ENCODE measurements at places on chromosomes 2 and 18.
A peak's percentile ranks its signal among the peaks of the same experiment; 100 is the strongest.

GRCh38 chr2:134522496-134523455, 196.0 kb downstream of the TMEM163 start:
- no peak for DNase-seq

GRCh38 chr2:218310853-218311540, 18.7 kb upstream of the TMBIM1 start:
- DNase-seq = no peak

- DNase-seq = no peak
Measured at GRCh38 chr2:71454221-71455010, 1.1 kb downstream of the DYSF start.

DNA sequence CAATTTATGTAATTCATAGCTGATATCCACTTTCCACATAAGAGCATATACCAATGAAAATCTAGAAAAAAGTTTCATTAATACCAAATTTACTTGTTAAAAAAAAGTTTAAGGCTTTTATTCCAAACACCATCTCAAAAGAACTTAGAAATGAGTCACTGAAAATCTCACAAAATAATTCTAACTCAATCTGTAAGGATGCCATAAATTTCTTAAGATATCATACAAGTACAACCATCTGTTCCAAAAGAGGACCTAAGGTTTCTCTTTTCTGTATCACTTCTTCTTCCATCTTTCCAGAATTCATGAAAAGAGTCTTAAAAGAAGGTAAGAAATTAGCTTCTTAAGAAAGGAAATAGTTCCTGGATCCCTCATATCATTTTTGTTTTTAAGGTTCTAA, 60.4 kb downstream of the TRIP12 start:
- no peak for DNase-seq

DNA sequence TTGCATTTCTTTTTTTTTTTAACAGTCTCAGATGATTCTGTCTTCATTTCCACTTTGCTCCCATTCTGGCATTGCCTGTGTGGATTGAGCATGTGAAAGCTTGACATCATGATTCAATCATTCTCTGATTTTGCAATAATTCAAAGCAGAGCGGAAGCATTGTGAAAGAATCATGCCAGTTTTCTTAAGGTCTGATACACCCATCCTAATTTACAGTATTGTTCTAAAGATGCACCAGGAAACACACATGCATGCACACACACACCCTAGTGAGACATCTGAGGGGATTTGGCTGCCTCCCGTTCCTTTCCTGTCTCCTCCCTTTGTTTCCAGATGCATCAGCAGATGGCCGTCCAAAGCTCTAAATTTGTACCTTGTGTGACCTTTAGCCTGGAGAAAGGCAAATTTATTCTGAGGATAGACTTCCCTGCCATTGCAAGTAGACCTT, 97.3 kb downstream of the FMNL2 start:
- DNase-seq = no peak

- no peak for DNase-seq
Measured at GRCh38 chr2:219158025-219158424, 2.6 kb downstream of the NHEJ1 start.

DNA sequence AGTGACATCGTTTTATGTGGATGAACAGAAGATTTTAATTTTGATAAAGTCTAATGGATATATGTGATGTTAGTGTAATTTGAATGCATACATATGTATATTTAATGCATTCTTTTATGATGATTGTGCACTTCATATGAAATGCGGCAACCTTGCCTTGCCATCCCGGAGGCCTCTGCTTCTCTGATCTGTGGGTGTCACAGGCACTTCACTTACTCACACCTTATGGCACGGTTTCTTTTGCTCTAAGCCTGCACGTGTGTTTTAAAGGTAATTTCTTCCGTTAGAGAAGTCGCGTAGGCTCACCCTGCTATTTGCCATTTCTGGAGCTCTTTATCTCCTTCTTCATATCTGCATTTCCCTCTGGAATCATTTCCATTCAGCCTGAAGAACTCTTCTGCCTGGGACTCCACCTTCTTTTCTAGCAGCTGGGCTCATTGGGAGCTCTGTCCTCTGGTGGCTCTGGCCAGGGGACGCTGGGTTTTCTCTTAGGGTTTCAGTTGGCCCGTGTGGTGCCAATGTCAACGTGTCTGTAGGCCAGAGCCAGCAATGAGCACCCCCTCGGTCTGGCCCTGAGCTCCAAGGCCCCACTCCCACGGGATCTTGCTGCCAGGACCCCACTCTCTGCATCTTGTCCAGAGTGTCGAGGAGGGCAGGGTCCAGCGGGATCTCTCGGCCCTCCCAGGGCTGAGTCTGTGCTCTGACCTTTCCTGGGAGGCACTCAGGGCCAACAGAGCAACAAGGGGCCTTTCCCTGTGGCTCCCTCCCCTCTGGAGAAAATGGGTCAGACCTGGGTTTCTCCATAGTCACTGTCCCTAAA, 97.3 kb downstream of the RTP5 start:
- DNase-seq = no peak

DNA sequence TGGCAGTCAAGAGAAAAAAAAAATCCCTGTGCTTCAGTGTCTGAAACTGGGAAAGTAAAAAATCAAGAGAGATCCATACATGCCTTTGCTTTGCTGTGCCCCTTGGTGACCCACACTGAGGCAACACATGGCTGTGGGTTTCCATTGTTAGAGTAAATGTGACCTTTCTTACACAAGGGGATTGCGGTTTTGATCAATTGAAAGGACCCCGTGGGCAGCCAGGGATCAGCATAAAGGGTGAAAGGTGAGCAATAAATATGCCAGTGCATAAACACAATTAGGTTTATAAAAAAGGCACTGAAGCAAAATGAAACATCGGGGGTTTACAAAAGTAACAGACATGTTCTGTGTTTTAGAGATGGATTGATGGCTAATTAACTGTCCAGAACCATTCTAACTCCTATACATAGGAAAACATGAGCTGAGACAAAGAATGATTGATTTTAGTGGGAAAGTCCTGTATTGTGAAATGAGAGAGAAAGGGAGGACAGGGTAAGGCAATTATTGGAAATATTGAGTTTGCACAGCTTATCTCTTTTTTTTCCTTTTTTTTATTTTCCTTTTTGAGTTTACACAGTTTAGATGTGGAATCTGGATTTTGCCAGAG, 40.7 kb upstream of the BBS5 start:
- DNase-seq = no peak

DNA sequence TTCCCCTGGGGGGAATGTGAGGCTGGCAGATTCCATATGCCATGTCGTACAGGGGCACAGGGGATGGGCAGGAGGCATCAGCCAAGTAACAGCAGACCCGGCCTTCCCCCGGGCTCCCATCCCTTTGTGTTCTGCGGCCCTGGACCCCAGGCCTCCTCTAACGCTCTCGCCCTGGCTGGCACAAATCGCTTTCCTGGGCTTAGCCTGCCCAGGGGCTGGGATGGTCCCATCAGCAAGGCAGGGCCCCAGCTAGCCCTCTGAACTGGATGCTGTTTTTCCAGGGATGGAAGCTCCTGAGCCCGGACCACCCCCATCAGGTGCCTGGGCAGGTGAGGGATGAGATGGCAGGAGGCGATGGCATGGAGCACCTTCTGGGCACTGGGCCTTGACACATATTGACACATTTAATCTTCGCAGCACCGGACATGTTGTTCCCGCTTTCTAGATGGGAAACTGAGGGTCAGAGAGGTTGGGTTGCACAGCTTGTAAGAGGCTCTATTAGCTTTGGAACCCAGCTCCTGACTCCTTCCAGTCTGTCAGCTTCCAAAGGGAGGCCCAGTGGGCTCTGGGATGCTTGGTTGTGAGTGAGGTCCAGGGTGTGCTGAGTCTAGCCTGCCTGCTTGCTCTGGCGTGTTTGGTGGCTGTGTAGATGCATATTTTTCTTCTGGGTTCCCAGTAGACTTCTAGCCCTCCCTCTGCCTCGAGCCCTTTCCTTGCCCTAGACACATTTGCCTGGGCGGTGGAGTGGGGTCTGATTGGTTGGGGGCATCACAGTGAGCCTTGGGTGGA, 40.3 kb downstream of the GLI2 start:
- no peak for DNase-seq

GRCh38 chr2:103161456-103162289, 399.8 kb downstream of the TMEM182 start:
- peak; percentile 21 for DNase-seq

- DNase-seq = no peak
Measured at GRCh38 chr2:238595750-238596570, 169.2 kb downstream of the ASB1 start.

- DNase-seq = no peak
Measured at GRCh38 chr2:106233350-106233706, 39.2 kb upstream of the UXS1 start.

DNA sequence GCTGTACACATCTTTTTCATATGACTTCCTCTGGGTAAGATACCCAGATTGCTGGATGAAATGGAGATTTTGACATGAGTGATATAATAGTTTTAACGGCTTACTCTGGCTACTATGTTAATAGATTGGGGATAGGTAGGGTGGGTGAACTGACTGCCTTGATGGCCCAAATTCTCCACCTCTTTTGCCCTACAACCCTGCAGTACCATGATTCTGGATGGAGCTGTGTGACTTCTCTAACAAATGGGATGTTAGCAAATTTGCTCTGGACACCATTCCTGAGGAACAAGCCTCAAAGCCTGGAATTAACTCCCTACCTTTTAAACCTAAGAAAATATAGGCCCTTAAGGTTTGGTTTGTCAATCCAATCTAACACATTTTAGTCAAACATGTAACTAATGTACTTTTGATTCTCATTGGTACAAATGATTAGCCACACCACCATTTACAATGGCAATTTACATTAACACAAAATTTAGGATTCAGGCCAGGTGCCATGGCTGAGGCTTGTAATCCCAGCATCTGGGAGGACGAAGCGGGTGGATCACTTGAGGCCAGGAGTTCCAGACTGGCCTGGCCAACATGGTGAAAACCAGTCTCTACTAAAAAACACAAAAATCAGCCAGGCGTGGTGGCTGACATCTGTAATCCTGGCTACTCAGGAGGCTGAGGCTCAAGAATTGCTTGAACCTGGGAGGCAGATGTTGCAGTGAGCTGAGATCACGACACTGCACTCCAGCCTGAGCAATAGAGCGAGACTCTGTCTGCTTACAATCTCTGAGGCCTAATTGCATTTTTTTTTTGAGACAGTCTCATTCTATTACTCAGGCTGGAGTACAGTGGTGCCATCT, 12.8 kb downstream of the CLK1 start:
- DNase-seq = no peak

DNA sequence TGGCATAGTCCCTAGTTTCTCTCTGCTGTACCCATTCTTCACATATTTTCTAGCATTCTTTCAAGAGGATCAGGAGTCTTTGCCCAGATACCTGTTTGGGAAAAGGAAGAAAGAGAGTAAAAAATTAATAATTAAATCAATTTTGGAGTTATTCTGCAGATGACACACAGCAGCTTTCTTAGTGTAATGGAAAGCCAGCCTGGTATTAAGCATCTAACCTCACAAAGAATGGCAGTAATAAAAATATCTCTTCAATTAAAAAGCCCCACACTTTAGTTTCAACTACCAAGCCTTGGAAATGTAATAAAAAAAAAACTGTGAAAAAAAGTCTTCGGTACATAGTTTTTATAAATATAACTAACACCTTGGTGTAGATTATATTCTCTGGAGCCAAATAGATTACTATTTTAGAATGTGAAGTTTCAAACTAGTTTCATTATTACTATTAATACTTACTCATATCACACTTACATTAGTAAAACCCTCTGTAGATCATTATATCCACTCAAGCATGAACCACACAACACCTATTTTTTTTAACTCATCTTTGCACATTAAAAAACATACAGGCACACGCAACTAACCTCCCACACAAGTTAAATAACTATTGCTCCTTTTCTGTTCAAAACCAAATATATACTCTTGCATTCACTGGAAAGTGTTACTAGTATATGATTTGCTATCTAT, 90.9 kb downstream of the GPD2 start:
- DNase-seq = no peak

GRCh38 chr2:21392649-21393048, 268.9 kb downstream of the TDRD15 start:
- DNase-seq = no peak
